ENCODE measurements at places on chromosomes 7 and 10.
A peak's percentile ranks its signal among the peaks of the same experiment; 100 is the strongest.

GRCh38 chr10:36277459-36277858 lies 635.4 kb upstream of the FZD8 start:
- no peak for DNase-seq

GRCh38 chr7:155788616-155789000 lies 23.7 kb downstream of the SHH start:
- no peak for DNase-seq

- no peak for DNase-seq
Observed at GRCh38 chr7:144454-144826, 47.9 kb upstream of the FAM20C start.

- no peak for DNase-seq
Observed at GRCh38 chr10:94617389-94617944, 66.1 kb upstream of the CYP2C18 start.

- no peak for DNase-seq
Observed at GRCh38 chr10:108567899-108568752, 1355.2 kb downstream of the XPNPEP1 start.

DNA sequence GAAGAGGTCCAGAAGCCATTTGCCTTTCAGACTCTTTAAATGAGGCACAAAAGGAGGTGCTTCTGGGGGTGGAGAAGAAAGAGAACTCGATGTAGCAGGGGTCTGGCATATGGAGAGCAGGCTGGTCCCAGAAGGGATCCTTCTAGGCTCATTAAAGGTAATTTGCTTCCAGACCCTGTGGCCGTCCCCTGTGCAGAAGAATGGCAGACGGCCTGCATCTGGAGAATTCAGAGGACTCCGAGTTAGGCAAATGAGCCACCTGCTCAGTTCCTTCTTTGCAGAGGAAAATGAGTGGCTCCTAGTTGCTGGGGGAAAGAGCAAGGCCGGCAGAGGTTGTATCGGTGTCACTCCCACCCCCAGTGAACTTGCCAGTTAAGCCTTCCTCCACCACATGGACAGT lies 73.8 kb upstream of the FAM180A start:
- no peak for DNase-seq

GRCh38 chr10:29865700-29866355 lies 193.6 kb downstream of the JCAD start:
- DNase-seq = no peak

DNA sequence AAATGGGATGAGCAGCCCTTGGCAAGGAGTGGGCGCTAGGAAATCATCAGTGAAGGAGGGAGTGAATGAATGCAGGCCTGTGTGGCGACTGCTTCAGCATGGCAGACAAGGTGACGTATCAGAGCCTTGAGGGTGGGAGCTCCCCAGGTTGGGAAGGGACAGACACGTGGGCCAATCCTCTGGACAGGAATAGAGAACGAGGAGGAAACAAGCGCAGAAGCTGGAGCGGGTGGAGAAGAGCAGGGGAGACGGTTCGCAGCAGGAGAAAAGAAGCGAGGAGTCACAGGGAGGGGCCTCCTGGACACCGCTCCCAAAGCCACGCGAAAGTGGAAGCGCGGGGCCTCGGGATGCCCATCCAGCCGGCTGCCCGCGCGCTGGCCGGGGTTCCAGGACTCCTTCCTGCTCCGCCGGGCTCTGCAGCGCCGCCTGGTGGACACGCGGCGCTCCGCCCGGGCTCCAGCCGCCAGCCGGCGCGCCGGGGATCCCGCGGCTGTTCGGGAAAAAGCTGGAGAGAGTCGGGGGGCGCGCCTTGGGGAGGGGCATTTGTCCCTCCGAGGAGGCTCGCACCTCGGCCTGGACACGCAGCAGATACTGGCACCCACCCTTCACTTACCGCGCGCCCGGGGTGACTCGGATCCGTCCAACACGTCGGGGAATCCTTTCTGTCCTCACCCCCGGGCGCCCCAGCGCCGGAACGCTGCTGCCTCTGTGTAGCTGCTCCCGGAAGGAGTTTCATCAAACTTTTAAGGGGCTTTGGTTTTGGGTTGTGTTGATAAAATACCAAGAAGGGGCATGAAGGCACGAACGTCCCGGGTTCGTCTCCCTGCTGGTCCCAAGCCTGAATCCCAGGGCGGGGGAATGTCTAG lies 6.3 kb downstream of the ZNF503 start:
- DNase-seq = no peak

DNA sequence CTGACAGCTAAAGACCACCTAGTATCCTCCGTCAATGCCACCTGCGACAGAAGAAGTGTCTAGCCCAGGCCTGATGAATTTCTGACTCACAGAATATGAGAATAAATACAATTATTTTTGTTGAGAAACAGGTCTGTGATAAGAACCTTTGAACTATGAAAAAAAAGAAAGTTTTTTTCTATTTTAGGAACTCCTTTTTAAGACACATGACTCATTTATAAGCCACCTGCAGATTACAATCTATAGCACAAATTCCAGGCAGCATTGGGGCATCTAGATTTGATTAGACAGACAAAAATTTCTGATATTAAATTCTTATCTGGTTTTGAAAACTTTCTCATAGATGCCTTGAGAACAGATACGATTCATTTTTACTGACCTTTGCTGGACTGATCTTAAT lies 256.7 kb upstream of the LYZL1 start:
- DNase-seq = no peak

GRCh38 chr10:77498829-77499228 lies 138.8 kb downstream of the KCNMA1 start:
- no peak for DNase-seq

- no peak for DNase-seq
Observed at GRCh38 chr7:28698840-28699239, 259.3 kb downstream of the TRIL start.

- no peak for DNase-seq
Observed at GRCh38 chr7:50455658-50456057, 5.5 kb upstream of the FIGNL1 start.

GRCh38 chr10:67609996-67610793 lies 85.8 kb downstream of the CTNNA3 start:
- no peak for DNase-seq

- no peak for DNase-seq
Observed at GRCh38 chr7:31445686-31446355, 68.1 kb upstream of the ITPRID1 start.

DNA sequence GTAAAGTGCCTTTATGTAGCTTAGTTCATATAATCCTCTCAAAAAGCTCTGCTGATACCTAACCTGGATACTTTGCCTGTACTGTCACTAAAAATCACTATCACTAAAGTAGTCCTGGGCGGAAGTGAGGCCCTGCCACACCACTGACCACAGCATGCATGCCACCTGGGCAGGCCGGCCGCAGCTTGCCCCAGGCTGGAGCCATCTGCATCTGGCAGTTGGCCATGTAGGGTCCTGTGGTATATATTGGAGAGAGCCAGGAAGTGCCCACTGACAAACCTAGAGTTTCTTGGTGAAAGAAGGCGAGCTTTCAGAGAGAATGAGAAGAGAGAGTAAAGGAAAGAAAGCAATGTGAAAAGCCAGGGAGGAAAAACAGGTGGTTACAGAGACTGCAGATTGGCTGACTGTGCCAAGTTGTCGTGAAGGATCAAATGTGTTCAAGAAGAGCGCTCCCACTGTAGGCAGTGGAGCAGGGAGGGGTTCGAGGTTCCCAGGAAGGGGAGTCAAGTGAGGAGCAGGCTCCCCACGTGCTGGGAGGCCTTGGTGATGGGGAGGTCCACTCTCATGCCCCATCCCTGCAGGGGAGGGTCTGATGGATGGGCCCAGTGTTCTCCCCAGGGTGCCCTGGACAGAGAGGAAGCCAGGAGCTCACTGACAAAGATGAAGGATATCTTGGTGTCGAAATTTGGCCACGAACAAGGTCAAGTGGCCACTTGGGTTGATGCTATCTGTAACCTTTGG lies 13.6 kb downstream of the LOXL4 start:
- no peak for DNase-seq

DNA sequence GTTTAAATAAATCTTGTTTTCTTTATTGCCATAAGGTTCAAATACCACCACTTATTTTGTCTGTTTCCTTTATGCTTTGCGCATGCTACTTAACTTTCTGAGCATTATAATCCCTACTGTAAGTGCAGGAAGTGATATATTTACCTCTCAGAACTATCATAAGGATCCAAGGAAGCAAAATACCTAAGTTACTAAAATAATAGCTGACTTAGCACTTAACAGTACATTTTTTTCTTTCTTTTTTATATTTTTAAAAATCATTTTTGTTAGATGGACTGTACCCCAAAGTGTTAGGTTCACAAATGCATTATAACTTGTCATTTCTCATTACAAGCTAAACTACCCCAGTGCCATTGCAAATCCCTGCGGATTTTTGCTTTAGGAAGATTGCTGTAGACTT lies 663.8 kb downstream of the SUGCT start:
- no peak for DNase-seq

DNA sequence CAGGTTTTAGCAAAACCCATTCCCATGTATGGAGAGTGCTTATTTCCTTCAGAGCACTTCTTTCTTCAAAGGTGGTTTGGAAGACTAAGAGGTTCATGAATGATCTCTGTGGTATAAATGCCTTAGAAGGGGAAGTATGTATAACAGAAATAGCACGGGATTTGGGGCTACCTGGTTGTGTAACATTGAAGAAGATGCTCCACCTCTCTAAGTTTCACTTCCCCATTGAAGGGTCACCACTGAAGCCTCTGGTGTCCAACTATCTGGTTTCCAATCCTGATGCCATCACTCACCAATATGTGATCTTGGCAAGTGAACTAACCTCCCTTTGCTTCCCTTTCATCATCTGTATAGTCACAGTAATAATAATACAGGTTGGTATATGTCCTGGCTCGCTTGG lies 37.2 kb downstream of the CYCS start:
- DNase-seq = no peak

GRCh38 chr7:130096243-130096827 lies 26.0 kb downstream of the KLHDC10 start:
- DNase-seq = no peak

GRCh38 chr7:113086431-113086888 lies at the start of gene GPR85:
Gene GPR85 (minus strand): TSS chr7:113086827. CDS start chr7:113084721, 2,106 bp downstream.
- DNase-seq = peak; percentile 10

DNA sequence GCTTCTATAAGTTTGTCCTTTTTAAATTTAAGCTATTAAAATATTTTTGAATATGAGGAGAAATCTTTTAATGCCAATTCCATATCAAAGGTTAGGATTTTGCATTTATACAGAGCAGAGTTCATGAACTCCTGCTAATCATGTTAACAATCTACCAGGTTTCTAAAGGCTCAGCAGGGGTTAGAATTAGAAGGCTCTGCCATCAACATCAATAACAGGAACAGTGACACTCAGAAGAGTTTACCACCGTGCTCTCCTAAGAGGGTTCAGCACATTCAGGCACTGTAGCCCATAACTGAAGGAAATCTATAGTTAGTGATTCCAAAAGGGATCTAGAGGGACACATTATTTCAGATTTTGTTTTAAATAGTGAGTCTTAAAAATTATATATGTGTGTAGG lies 100.1 kb downstream of the HOXA1 start:
- DNase-seq = no peak

DNA sequence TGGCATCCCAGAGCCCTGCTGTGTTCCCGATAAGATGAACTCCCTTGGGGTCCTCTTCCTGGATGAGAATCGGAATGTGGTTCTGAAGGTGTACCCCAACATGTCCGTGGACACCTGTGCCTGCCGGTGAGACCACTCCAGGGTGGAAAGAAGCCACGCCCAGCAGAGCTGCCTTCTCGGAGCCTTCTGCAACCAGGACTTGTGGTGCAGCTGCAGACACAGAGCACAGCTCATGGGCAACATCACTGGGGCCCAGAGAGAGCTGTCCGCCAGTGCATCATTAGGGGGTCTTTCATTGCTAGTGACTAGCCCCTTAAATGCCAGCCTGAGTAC lies 9.6 kb upstream of the GDF2 start:
- no peak for DNase-seq

DNA sequence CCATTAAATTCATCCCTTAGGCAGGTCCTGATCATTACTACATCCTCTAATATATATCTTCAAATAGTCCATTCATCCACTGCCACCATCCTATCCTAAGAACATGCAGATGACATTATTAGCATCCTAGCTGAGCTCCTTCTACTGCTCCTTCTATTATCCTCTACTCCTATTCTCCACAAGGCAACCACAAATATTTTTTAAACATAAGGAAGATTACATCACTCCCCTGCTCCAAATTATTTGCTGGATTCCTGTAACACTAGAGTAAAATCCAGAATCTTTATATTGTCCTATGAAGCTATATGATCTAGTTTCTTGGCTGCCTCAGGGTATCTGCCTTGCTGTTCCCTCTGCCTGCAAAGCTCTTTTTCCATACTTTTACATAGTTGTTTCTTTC lies 176.3 kb upstream of the SLC26A5 start:
- no peak for DNase-seq

- DNase-seq = no peak
Observed at GRCh38 chr10:77911535-77912123, 14.9 kb downstream of the DLG5 start.

GRCh38 chr7:39624935-39625694 lies 1.7 kb downstream of the RALA start:
- DNase-seq = no peak

DNA sequence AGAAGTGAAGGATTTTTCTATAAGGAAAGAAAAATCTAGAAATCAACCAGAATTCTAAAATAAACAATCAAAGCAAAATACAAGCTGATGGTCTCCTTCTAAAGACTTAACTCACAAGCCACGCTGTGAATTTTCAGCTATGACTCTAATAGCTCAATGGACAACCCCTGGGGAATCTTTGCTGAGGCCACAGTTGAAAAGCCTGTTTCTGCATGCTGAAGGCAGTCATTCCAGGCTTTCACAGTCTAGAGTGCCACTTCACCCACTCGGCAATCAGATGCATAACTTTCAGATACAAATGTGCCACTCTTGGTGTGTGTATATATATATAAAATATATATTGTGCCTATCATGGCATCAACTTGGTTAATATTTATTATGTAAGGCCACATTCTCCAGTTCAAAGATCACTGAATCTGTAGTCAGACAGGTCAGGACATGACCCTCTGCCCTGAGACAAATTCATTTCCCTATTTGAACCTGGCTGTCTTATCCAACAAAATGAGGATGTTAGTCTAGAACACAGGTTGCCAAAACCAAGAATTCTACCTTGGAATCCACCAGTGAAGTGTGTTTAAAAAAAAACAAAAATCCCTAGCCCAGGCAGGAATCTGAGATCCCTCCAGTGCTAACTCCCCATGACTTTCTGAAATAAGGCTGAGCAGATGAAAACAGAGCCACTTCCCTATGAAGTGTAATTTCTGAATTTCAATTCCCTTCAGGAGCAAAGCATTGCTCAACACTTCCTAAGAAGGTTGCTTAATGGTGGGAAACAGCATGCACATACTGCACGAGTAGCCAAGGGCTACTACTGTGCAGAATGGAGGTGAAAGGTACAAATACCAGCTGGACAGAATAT lies 9.9 kb downstream of the LIPA start:
- no peak for DNase-seq

DNA sequence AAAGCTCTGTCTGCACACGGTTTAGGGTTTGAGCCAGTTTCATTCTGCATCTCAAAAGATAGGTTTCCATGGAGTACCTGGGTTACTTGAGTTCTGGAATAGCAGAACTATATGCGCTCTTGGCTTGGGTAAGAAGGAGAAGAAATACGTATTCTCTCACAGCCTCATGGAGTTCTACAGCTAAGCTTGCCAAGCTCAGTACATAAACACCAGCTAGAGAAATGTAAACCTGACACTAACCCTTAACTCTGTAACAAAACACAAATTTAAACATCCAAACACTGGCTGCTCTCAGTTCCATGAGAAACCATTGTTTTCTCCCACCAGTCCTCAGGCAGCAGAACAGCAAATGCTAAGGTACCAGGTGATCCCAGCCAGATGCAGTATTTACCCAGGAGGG lies 557.2 kb downstream of the INHBA start:
- no peak for DNase-seq
